WTC11 (cell line): ENCODE measurements at places on chromosomes 7 and 10. TPM values are rescaled to one million over a fixed set of nuclear protein-coding genes. Genes with fewer than 3 reads are reported as not detected.

- DNase-seq, result no peak
Measured at GRCh38 chr10:2686691-2687090, 380.7 kb upstream of the PFKP start.

DNA sequence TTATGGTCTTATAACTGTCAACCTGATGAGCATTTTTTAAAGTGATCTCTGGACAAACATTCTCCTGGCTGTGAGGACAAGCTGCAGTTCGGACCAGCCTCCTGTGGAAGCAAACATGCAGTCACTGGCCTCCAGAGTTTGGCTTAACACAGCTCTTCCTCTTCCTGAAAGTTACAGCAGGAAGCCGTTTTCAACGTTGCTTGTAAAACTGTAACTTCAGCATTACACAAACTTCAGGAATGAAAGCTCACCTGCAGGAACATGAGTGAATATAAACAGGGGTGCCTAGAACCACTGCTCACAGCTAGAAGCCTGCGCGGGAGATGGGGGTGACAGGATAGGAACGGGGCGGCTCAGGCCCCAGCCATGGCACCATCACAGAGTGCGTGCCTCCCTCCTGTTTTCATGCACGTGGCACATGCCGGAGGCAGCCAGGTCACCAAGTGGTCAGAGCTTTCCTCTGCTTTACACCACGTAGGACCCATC is 292.9 kb upstream of the PITRM1 start:
- DNase-seq, result no peak

The SFTPD gene
- total RNA-seq, result 0.66 to 1.1 TPM (median 0.80 TPM) in 3 replicates

GRCh38 chr10:24825551-24825950 is 101.9 kb upstream of the ARHGAP21 start:
- no peak for DNase-seq

- peak; percentile 41 for DNase-seq
Measured at GRCh38 chr10:75430000-75430763, 1.2 kb upstream of the LRMDA start.

GRCh38 chr7:100171087-100171681 is 2.8 kb upstream of the GAL3ST4 start:
- DNase-seq, result peak; percentile 80

GRCh38 chr10:123359539-123359938 is 205.3 kb downstream of the BUB3 start:
- no peak for DNase-seq

DNA sequence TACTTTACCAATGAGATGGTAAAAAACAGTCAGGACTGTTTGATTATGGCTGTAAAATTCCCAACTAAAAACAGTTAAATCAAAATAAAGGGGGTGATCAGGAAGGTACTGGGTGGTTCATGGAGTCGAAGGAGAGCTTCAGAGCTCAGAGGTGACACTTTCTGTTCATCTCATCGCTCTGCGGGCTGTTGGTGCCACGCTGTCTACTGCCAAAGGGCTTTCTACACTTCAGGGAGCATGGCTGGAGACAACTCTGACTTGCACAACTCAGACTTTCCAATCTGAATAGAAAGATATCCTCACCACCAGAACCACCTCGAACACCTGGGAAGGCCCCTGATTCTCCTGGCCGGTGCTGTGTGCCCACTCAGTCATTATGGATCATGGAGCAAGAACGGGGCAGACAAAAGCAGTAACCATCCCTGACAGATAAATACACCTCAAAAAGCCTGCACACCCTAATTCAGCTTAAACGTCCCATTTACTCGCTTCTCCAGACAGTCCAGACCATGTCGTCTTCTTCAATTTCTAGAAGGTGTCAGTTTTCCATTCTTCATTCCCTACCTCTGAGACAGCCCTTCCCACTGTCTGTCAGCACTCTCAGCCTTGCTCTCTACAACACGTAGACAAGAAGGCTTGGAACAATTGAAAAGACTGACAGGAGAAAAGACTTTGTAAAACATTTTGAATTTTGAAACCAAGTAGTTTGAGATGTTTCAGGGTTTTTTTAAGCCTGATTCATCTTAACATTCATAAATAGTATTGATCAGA is 348.7 kb upstream of the NFE2L3 start:
- no peak for DNase-seq

The GTF2IRD1 gene
- 41.6 to 43.5 TPM (median 42.9 TPM) in 3 replicates for total RNA-seq

The ADARB2 gene
- total RNA-seq, result 3.3 to 4.9 TPM (median 3.7 TPM) in 3 replicates

DNA sequence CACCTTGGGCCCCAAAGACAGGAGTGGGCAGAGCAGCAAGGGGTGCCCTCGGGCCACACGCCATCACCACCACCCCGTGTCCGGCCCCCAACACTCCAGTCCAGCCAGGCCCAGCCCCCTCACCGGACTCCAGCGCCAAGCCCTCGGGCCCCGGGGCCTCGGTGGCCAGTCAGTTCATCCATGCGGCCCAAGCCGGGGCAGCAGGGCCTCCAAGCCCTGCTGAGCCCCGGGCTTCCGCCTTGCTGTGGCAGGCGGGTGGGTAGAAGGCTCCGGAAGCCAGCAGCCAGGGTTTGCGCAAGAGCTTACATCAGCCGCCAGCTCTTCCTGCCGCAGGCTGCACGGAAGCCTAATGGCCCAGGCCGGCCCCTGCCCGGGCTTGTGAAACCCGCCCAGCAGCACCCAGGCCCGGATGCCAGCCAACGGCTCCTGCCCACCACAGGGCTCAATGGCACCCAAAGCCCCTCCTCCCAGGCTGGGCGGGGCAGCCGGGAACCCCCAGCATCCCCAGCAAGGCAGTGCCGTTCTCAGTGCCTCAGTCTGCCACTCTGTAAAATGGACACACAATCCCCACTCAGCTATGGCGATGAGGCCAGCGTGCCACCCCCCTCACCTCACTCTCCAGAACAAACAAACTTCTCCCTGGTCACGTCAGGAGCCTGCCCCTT is 26.5 kb downstream of the TNRC18 start:
- no peak for DNase-seq

- DNase-seq, result no peak
Measured at GRCh38 chr7:141362580-141363435, 188.4 kb upstream of the AGK start.

DNA sequence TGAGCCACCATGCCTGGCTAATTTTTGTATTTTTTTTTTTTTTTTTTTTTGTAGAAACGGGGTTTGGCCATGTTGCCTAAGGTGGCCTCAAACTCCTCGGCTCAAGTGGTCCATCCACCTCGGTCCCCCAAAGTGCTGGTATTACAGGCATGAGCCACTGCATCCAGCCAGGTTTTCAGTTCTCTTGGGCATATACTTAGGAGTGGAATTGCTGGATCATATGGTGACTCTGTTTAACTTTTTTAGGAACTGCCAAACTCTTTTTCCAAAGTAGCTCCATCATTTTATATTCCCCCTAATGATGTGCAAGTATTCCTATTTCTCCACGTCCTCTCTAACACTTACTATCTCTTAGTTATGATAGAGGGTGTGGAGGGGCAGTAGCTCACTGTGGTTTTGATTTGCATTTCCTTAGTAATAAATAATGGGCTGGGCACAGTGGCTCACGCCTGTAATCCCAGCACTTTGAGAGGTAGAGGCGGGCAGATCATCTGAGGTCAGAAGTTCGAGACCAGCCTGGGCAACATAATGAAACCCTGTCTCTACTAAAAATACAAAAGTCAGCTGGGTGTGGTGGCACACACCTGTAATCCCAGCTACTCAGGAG is 41.6 kb downstream of the SUFU start:
- no peak for DNase-seq

DNA sequence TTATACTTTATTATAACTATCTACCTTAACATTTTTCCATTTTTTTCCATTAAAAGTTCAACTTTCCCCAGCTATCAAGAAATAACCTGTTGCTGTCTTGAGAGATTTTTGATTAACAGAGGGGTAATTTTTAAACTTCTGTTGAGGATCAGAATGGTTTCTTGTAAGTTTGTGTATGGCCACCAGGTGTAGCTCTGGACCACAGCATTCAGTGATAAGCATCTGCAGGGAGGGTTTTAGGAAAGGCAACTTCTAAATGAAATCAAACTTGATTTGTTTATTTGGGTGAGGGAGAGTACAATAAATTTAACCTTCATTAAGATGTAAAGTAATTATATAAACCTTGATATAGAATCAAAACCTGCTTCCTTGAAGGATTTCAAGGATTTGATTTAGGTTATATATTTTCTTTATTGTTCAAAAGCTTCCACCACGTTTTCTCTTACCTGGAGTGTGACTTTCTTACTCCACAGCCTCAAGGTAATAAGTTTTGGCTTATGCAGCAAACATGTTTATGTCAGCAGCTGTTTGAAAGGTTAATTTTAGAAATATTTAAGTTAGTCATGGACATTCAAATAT is 153.3 kb downstream of the STK31 start:
- DNase-seq, result peak; percentile 24

- DNase-seq, result no peak
Measured at GRCh38 chr10:131391936-131392335, 80.4 kb upstream of the TCERG1L start.

The MEST gene
- total RNA-seq, result 130 to 188 TPM (median 143 TPM) in 3 replicates

DNA sequence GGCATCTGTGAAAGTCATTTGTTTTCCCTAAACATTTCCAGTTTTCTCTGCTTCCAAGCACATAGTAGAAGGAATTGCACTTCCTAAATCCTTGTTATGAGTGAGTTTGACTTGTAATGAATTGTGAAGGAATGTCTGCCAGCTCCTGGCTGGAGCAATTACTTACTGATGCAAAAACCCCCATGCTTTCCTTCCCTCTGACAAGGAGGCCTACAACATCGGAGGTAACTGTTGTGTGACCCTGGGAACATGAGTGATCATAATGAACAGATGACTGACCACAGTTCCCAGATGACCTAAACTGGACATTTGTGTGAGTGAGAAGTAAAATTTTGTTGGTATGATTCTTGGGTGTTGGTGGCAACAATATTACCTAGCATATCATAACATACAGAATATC is 21.4 kb upstream of the CPVL start:
- no peak for DNase-seq

- DNase-seq, result peak; percentile 41
Measured at GRCh38 chr7:134724606-134725005, 54.8 kb upstream of the CALD1 start.

The NPY4R gene
- 0.14 TPM in 1 of 3 replicates, not detected in the others for total RNA-seq

The NPFFR1 gene
- total RNA-seq, result 0.04 to 0.05 TPM in 2 of 3 replicates, not detected in the other
